ENCODE measurements at places on chromosomes 1 and 21.

DNA sequence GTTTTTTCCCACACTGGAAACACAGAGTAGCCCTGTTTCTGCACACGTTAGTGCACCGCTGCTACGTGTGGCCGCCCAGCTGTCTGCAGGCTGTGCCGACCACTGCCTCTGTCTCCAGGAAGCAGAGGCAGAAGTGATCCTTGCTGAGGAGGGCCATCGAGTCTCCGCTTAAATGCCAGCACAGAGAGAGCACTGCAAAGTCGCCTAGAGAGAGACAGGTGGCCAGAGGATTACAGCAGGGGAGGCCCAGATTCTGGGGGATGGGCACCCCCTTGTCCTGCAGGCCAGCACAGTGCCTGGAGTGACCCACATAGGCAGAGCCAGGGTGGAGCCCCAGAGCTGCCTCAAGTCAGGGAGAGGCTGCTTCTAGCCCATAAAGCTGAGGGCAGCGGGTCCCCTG is 6.1 kb downstream of the TPRG1L start:
- DNase-seq, result no peak

- DNase-seq, result no peak
Measured at GRCh38 chr1:206715552-206716158, 30.9 kb downstream of the MAPKAPK2 start.

GRCh38 chr1:24018611-24019580 is 38.8 kb upstream of the SRSF10 start:
- DNase-seq, result no peak

DNA sequence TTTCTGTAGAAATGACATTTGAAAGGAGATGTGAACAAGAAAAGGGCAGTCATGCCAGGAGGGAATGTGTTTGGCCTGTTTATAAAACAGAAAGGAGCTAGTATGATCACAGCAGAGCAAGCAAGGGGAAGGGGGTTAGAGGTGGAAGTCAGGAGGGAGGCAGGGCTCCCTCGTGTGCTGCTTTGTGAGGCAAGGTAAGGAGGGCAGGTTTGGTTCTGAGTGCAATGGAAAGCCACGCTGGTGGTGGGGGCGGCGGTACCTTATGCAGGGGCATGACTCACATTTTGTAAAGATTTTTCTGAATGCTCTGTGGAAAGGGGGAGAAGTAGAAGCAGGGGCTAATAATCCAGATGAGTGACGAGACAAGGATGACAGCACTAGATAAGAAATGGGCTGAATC is 197.5 kb upstream of the C8B start:
- DNase-seq, result no peak

- DNase-seq, result no peak
Measured at GRCh38 chr1:6385488-6386191, 7.9 kb downstream of the ACOT7 start.

GRCh38 chr1:44239961-44240371 is 26.7 kb downstream of the DMAP1 start:
- no peak for DNase-seq

- DNase-seq, result no peak
Measured at GRCh38 chr1:17196496-17197185, 8.3 kb upstream of the PADI1 start.

GRCh38 chr1:15215116-15215515 is 31.9 kb upstream of the FHAD1 start:
- DNase-seq, result no peak

DNA sequence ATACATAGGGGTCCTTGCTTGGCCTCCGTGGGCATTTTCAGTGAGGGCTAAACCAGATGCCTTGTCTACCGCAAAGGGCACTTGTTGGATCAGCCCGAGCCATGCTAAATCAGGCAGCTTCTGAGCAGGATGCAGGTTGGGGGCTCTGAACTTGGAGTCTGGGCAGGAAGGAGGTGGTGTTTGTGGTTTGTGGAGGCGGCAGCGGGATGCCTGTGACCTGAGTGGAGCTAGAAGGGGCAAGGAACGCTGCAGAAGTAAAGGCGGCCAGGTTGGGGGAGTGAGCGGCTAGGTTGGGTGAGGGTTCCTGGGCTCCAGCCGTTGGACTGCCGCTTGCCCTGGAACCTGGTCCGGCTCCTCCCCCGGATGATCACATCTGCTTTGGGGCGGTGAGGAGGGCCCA is 183.9 kb downstream of the CAMTA1 start:
- DNase-seq, result no peak

GRCh38 chr1:176733661-176734060 is 270.7 kb downstream of the PAPPA2 start:
- DNase-seq, result no peak

Data from stimulated activated CD4-positive, alpha-beta T cell treated with anti-CD3 and anti-CD28 coated beads, TNF-alpha, amount 100 ng/mL, for 1 hour (primary cell).